ENCODE measurements at places on chromosomes 4 and X. TPM values are rescaled to one million over a fixed set of nuclear protein-coding genes. Genes with fewer than 3 reads are reported as not detected.

- peak; percentile 23 for DNase-seq
Measured at GRCh38 chrX:152821145-152821765, 9.3 kb downstream of the CETN2 start.

- DNase-seq = no peak
Measured at GRCh38 chr4:1291996-1292702, 2.5 kb downstream of the MAEA start.

DNA sequence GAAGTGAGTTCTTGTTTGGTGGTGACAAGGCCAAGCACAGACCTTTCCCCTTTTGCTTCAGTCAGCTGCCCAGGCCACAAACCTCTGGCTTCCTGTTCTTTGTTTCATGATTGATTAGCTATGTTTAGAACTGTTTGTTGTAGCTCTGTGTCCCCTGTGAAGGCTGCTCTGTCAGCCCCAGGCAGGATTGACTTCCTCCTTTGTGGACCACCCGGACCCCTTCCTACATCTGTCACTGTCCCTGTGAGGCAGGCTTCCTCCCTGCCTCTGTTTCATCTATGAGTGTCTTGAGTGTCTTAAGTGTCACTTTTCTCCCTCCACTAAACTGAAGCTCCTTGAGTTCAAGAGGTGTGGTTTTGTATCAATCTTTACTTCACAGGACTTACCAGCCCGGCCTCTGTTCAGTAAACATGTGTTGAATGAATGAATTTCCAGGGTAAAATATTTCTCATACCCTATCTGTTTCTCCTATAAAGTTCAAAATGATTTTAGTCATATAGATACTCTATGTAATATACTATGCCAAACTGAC is 83.5 kb downstream of the ZNF674 start:
- peak; percentile 29 for DNase-seq

- no peak for DNase-seq
Measured at GRCh38 chrX:150525061-150525919, 43.1 kb upstream of the MTM1 start.

GRCh38 chrX:133346026-133346425 is 69.3 kb downstream of the GPC4 start:
- no peak for DNase-seq

GRCh38 chr4:99653916-99654315 is 3.7 kb downstream of the C4orf54 start:
- no peak for DNase-seq

DNA sequence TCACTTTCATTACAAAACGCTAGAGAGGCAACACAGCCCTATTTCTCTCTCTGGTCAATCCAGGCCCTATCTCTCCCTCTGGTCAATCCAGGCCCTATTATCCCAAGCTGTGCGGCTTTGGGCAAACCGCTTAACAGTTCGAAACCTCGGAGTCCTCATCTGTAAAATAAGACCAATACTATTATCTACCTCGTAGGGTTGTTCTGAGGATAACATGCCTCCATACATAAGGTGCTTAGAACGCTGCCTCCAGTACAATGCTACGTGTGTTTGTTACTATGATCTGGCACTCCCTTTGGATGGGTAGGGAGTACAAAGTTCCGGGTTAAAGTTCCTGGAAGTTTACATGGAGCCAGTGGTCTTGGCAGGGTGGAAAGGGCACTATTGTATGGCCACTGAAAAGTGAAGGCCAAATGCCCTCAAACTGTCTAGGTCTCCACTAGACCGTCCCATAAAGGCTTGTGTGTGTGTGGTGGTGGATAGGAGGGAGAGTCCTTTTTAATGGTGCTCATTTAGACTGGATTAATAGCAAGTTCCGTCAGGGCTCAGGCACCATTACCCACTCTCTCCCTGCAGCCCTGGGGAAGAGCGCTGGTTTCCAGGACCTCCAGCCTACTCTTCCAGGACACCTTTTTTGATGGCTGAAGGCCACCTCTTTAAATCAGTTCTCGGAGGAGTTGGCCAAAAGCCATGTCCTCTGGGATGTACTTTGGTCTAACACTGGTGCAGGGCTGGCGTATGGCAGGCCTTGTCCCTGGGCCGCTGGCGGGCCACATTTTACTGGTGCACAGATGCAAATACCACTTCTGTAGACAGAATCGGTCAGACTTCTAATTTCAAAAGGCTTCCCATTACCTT is 75.6 kb upstream of the BCOR start:
- DNase-seq = no peak

FREM3 gene
- not detected for total RNA-seq

PDZD4 gene
- 0.16 TPM for total RNA-seq

- no peak for DNase-seq
Measured at GRCh38 chrX:84956304-84956703, 47.4 kb upstream of the APOOL start.

DNA sequence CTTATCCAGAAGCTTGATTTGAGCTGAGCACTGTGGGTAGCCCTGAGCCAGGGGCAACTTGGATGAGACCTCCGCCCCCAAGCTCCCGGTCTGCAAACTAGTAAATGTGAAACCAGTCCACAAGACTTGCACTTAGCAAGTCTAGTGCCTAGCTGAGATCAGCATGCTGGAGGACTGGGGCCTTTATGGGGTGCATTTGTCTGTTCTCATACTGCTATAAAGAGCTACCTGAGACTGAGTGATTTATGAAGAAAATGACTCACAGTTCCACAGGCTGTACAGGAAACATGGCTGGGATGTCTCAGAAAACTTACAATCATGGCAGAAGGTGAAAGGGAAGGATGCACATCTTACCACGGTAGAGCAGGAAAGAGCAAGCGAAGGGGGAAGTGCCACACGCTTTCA is 42.1 kb upstream of the HOPX start:
- no peak for DNase-seq

GRCh38 chr4:119139822-119140252 is 4.2 kb downstream of the MYOZ2 start:
- DNase-seq = no peak

ANKRD50 gene
- 0.10 TPM for total RNA-seq

TMEM255A gene
- not detected for total RNA-seq

SLC38A5 gene
- total RNA-seq = 88.0 TPM

DNA sequence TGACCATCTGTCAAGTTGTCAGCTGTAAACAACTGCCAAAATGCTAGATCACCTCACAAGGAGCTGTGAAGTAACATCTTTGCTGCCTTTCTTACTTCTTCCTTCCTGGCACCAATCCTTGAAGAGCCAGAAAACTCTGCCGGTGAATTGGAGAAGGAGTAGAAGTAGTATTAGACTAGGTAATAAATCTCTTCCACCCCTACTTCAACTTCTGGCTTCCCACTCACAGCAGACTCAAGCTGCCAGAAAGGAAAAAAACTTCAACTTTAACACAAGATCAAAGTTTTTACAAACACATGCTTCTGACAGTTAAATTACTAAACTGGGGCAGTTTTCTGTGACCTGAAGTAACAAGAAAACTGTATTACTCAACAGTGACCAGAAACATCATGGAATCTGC is 164.7 kb upstream of the SLC7A11 start:
- no peak for DNase-seq

PPP2R2C gene
- not detected for total RNA-seq

PNCK gene
- total RNA-seq = 0.58 TPM

DNA sequence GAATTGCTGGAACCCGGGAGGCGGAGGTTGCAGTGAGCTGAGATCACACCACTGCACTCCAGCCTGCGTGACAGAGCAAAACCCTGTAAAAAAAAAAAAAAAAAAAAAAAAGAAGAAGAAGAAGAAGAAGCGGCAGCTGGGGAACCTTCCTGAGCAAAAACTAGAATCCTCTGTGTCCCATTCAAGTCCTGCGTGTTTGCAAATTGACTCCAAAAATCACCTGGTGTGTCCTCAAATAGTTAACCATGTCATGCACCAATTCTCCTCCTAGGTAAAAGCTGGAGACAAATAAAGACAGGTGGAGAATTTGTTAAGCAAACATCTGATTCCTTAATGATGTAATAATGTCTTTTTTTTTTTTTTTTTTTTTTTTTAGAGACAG is 31.9 kb upstream of the ASMTL start:
- peak; percentile 11 for DNase-seq

DNA sequence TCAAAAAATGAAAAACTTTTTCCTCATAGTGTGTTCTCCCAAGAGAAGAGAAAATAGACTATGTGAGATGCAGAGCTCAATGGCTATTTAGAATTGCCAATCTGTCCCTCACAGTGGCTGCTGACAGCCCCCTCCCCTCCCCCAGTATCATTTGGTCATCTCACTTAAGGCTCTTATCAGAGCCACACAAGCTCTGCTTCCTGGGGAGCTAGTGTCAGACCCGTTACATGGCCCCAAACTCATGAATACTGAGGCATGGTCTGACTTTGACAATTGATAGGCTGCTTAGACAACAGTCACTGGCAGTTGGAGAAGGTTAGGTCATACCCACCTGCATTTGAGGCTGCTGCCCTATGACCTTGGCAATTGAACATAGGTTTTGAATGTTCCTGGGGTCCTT is 15.3 kb downstream of the RNF150 start:
- DNase-seq = no peak

DNA sequence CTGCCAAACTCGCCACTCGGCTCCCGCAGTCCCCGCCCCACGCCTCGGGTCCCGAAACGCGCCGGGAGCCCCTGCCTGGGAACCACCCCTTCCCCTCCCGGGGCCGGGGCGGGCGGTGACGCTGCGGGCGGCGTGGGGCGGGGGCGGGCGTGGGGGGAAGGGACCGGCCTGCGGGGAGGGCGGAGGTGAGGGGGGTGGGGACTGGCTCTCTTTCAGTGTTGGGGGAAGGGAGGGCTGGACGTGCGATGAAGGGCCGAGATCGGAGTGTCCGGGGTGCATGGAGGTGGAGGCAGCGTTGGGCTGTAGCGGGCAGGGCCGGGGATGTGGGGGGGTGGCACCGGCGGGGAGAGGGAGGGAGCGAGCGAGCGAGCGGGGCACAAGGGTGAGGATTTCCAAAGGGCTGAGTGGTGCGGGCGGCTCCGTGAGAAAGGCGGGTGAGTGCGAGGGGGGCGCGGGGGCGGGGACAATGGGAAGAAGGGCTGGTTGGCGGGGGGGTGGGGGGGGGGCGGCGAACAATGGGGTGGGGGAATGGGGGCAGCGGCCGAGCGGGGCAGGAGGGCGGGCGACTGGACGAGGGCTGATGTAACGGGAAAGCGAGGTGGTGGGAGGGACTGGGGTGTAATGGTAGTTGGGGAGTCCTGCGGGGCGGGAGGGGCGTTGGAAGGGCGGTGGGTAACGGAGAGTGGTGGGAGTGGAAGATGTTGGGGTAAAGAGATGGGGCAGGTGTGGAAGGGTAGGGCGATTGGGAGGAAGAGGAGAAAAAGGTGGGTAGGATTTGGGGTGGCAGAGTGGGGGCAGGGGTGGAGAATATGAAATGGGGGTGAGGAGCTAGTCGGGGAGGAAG is 578 bp downstream of the DCUN1D4 start:
- DNase-seq = peak; percentile 67

DNA sequence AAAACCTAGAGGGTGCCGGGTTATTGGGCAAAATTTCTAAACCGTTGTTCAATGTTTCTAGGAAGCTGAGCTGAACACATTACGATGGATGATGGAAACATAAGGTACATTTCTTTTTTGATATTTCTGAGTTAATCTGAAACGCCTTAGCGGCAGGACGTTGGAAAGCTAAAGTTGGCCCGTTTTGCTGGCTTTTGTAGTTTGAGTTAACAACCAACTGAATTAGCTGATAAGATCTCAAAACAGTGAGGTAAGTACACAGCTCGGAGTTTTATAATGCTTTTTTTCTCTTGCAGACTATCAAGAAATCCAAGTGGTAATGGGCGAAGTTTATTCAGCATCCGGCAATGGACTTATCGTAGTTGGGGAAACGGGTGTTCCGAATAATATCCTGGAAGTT is 73.5 kb downstream of the PRSS12 start:
- DNase-seq = no peak

OCIAD1 gene
- 92.4 TPM for total RNA-seq
